ENCODE measurements at places on chromosomes 1 and 21.

DNA sequence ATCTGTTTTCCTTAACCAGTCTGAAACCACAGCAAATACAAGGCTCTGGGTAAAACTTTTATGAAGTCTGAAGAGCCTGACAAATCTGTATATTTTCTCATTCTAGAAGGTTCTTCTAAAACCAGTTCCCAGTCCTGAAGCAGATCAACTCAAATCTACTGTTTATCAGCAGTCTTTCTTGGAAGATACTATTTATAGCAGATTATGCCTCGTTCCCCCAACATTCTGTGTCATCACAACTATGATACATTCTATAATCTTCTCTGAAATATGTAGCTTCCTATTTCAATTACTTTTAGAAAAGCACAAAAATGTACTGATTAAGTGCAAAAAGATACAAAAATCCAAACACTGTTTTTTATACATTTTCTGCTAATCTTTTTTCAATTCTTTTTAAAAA lies 67.5 kb downstream of the NIBAN1 start:
- no peak for DNase-seq

- DNase-seq = peak; percentile 92
These were observed 21.9 kb upstream of the LAPTM5 start for GRCh38 chr1:30779294-30780071.

GRCh38 chr1:43868741-43869067 lies 64.9 kb upstream of the ARTN start:
- no peak for DNase-seq

DNA sequence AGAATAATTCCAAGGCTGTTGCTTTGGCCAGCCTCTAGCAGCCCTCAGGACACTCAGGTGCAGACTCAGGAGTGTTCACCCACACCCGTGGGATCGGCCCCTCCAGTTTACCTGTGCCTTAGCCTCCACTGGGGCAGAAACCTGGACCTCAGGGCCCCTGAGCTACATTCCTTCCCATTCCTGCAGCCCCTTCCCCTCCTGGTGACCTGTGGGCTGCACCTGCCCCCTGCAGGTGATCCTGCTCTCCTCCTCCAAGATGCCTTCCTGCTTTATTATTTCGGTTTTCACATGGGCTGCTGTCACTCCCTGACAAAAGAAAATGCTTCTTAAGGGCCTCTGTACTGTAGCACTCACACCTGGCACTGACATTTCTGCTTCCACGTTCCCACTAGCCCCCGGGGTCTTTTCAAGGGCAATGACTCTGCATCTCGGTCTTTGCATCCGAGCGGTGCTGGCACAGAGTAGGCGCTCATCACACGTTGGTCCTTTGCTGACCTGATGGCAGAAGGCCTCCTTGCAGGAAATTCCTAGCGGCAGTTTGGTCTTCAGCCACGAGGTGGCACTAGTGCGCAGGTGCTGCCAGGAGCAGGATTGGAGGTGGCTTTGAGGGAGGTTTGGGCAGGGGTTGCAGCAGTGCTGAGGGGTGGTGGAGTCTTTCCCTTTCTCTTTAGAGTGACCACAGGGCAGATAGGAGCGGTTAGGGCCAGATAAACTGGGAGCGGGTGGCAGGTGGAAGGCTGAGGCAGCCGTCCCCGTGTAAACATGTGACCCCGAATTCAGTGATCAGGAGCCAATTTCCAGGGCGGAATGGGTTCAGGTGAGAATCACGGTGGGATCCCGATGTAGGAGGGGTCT lies 25.3 kb upstream of the ETV3 start:
- DNase-seq = no peak

- DNase-seq = peak; percentile 23
These were observed 917.9 kb upstream of the B3GALT2 start for GRCh38 chr1:194104247-194104844.

DNA sequence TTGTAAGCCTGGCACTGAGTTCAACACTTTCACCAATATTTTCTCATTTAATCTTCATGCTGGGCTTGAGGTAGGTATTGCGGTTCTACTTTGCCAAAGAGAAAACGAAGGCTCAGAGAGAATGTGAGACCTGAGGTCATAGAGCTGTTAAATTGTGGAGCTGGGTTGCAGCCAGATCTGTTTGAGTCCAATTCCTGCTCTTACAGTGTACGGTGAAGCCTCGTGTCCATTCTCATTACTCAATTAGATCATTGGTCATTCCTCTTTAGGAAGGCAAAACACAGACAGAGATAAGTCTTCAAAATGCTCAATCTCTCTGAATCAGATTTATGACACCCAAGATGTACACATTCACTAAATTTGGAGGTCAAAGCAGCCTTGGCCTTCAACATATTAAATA lies 559.0 kb upstream of the DAB1 start:
- no peak for DNase-seq

DNA sequence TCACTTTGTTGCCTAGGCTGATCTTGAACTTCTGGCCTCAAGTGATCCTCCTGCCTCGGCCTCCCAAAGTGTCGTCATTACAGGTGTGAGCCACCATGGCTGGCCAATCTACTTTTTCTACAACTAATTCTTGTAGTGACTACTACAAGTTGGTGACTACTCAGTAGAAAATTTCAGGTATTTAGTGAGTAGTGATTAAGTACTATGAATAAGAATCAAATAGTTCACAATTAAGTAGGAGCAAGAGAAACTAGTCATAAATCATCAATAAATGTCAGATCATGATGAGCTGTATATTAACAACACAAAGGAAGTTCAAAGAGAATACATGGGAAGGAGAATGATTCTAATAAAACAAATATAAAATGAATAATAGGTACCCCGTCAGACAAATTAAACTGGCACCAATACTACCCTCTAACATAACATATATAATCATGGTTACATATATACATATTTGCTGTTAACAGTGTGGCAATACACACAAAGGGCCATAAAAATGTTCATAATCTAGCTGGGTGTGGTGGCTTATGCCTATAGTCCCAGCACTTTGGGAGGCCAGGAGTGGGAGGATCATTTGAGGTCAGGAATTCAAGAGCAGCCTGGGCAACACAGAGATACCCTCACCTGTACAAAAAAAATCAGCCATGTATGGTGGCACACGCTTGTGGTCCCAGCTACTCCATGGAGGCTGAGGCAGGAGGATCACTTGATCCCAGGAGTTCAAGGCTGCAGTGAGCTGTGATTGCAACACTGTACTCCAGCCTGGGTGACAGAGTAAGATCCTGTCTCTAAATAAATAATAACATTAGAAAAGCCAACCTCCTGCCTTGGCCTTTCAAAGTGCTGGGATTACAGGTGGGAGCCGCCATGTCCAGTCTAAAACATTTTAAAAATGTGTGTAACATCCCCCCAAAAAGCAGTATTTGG lies 19.1 kb downstream of the YY1AP1 start:
- DNase-seq = no peak

- no peak for DNase-seq
These were observed 376.6 kb downstream of the LMO4 start for GRCh38 chr1:87705233-87705632.

DNA sequence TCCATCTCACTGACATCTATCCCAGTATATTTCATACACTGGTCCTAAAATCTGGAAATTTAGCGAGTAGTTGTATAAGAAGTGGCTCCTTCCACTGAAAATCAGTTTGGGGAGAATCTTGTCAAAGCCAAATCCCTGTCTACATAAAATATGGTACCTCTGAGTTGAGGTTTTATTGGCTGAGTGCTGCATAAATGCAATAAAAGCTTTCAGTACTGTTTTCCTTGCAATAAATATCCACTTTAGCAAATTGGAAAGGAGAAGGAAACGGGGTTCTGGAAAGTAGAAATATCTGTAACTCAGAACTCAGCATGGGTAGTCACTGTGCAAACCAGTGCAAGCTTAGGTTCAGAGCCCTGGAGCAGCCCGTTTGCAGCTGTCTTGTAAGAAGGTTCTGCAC lies 580.2 kb downstream of the SMYD3 start:
- no peak for DNase-seq

GRCh38 chr1:98672189-98672588 lies 10.7 kb downstream of the SNX7 start:
- no peak for DNase-seq

- no peak for DNase-seq
These were observed 17.4 kb downstream of the TIAM1 start for GRCh38 chr21:31326522-31327242.

DNA sequence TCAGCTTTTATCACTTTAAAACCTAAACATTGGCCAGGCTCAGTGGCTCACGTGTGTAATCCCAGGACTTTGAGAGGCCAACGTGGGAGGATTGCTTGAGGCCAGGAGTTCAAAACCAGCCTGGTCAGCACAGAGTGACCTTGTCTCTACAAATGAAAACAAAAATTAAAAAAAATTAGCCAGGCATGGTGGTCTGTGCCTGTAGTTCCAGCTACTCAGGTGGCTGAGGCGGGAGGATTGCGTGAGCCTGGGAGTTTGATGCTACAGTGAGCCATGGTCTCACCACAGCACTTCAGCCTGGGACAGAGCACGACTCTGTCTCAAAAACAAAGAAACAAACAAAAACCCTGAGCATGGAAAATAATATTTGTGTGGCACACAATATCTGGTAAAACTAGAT lies 143.5 kb upstream of the HNRNPU start:
- peak; percentile 15 for DNase-seq

DNA sequence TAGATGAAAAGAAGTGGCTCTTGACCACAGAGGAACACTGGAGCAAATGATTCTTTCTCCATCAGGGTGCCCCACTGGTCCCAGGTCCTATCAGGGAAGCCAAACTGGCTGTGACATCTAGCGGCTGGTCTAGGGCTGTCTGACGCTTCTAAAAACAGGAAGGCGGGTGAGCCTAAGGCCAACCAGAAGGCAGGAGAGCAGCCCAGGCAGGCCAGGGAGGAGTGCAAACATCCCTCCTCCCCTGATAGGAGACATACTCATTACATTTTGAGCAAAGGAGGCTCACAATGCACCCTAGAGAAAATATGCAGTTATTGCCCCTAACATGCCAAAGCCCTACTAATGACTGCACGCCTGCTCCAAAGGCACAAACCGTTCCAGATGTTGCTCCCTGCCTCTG lies 10.4 kb upstream of the FOXE3 start:
- no peak for DNase-seq

- DNase-seq = no peak
These were observed 203.2 kb downstream of the HIVEP3 start for GRCh38 chr1:41715441-41716095.

- no peak for DNase-seq
These were observed 36.1 kb downstream of the FGGY start for GRCh38 chr1:59332983-59333382.

GRCh38 chr1:93753791-93754763 lies 72.4 kb upstream of the BCAR3 start:
- DNase-seq = no peak

GRCh38 chr1:160420881-160421842 lies 20.8 kb downstream of the VANGL2 start:
- DNase-seq = no peak

DNA sequence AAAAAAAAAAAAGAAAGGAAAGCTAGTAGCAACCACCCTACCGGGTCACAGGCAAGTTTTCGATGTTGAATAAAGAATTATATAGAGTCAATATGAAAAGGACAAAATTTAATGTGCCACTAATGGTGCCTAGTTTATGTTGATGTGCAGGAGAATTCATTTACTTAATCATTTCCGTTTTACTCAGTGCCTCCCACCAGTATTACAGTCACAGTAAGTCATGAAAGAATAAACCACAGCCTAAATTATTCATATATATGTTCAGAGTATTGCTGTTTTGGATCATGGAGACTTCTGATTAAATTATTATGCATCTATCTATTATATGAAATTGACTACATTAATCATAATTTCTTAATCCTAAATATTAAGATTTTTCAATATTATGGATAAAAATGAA lies 35.3 kb downstream of the FNBP1L start:
- DNase-seq = no peak

DNA sequence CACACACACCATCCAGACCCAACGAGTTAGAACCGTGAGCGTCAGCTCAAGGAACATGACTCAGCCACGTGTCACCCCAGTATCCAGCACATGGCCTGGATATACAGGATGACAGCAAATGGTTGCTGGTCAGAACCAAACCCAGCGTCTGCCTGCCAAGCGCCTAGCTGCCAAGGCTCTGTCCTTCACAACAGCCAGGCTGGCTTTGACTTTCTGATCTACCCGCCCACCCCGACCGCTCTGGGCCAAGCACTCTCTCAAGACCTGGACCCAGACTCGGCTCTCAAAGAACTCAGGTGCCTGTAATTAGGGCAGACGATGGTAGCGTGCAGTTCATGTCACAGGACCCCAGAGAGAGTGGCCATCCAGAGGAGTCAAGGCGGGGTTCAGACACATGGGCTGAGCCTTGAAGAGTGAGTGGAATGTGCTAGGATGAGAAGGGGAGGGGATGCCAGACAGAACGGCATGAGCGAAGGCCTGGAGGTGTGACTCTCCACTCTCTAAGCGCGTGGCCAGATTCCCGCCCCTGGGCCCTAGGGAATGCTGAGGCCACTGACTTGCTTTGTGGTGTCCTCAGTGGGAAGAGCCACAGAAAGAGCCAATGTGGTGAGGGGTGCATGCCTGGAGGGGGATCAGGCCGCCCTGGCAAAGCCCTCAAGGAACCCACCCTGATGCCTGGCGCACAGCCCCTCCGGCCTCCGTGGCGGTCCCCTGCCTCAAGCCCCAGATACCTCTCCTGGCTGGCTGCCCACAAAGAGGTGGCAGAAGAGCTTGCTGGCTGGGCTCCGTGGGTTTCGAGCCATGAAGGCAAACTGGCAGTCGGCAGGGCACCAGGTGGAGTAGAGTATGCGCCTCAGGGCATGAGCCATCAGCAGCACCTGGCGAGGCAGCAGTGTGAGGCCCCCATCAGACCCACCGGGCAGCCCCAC lies 7.0 kb downstream of the SH2D5 start:
- DNase-seq = peak; percentile 16

GRCh38 chr1:20740781-20741180 lies 8.3 kb upstream of the SH2D5 start:
- DNase-seq = no peak

DNA sequence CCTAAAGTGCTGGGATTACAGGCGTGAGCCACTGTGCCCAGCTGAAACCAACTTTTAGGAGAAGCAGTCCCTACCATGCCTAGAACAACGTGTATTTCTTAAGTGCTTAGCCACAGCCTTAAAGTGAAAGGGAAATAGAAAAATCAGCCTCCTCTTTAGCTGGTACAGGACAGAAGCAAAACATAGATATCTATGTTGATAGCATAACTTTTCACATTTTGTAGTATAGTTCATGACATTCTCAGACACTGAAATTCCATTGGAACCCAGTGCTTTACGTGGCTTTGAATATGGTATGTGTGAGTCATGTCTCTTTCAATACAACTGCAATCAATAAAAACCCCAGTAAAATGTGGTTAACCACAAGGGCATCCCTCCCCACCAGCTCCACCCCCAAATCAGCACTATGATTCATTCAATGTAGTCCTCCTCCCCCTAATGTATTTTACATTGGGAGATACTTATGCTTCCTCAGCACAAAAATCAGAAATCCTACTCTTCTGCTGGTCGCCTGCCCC lies 32.1 kb downstream of the TGFB2 start:
- no peak for DNase-seq

- no peak for DNase-seq
These were observed 66.2 kb downstream of the PCNX2 start for GRCh38 chr1:233229288-233229687.

Measured in kidney (tissue), 22 donors.